Amniotic epithelial cell (primary cell): ENCODE measurements at places on chromosomes 13 and 19.

DNA sequence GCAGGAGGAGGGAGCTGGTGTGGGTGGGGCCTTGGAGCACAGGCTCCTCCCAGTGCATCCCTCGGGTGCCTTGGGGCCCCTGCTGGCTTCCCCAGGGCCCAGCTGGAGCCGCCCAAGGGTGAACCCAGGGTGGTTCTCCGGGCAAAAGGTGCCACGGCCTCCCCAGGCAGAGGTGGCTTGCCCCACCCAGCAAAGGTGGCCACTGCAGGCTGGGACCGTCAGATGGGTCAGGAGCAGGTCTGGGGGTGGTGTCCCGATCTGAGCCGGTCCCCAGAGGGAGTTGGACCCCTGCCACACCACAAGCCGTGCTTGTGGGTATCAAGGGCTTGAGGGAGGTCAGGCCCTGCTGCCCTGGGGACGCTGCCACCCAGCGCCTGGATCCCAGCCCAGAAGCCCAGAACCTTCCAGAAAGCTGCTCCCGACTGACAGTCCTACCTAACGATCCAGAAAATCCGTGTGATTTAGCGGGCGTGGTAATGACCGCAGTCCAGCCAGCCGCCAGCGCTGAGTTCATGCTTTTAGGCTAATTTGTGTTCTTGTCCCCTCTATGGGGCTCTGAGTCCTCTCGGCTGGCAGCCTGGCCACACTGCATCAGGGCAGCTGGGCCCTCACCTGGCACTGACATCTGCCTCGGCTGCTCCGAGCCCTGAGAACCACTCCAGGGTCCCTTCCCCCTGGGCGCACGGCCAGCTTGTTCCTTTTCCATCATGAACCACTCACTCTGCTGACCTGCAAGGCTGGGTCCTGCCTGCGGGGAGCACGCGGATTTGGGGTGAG, 5.0 kb upstream of the GRIN3B start:
- DNase-seq = no peak

- DNase-seq = no peak
Observed at GRCh38 chr13:42602906-42603305, 29.0 kb downstream of the TNFSF11 start.

DNA sequence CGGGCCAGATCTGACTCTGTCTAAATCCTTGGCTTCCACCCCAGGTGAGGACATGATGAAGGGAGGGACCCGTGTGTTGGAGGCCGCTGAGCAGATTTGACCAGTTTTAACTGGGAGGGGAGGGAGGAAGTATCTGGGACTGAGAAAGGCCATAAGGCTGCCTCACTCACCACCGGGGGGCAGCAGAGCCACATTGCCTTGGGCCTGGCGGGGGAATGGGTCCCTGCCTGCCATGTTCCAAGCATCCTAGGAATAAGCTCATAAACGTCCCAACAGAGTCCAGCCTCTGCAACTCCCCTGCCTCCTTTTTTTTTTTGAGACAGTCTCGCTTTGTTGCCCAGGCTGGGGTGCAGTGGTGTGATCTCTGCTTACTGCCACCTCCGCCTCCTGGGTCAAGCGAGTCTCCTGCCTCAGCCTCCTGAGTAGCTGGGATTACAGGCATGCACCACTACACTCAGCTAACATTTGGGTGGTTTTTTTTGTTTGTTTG, 15.5 kb downstream of the MAST3 start:
- peak; percentile 66 for DNase-seq

- no peak for DNase-seq
Observed at GRCh38 chr13:37067874-37068273, 8.4 kb upstream of the SUPT20H start.

GRCh38 chr19:28569132-28570131, 643.5 kb downstream of the UQCRFS1 start:
- no peak for DNase-seq

DNA sequence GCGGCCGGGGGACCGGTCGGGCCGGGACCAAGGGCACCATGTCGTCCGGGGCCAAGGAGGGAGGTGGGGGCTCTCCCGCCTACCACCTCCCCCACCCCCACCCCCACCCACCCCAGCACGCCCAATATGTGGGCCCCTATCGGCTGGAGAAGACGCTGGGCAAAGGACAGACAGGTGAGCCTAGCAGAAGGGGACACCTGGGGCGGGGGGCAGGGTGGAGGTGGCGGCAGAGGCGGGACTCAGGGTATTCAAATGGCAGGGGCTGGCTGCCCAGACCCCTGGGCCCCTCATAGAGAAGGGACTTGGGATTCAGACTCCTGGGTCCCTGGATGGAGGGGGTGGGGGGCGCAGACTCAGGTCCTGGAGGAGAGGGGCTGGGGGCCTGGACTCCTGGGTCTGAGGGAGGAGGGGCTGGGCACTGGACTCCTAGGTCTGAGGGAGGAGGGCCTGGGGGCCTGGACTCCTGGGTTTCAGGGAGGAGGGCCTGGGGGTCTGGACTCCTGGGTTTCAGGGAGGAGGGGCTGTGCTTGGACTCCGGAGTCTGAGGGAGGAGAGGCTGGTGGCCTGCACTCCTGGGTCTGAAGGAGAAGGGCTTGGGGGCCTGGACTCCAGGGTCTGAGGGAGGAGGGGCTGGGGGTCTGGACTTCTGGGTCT, 735 bp downstream of the BRSK1 start:
- DNase-seq = no peak

DNA sequence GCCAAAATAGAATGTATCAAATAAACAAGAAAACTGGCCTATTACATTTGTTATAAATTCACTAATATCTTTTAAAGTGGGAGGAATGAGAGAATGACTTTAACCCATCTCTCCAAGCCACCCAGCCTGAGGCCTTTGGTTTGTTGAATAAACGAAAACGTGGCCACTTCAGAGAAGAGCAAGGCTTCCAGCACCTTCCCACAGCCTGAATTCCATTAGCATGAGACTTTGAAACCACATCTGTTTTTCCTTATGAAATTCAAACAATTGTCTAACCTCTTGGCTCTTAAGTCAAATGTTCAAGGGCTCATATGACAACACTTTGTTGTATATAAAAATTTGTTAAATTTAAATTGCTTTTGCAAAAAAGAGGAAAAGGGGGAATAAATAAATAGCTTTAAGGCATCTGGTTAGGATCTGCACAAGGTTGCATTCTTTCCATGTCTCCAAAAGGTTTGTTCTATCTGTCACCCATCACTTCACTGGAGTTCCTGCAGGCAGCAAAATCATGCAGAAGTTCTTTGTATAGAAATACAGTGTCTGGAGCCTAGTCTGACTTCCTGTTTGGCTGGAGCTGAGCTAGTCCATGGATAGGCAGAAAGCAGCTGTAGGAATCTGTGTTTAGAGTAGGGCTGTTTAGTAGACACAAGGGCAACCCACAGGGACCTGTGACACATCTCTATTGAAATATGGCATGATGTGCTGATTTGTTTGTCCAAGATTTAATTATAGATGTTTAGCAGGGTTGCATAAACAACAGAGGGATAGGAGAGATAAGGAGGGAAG, 502.3 kb downstream of the KCTD12 start:
- DNase-seq = peak; percentile 91

GRCh38 chr13:114130837-114131582, 1.4 kb downstream of the RASA3 start:
- peak; percentile 94 for DNase-seq
